Stimulated activated CD8-positive, alpha-beta memory T cell treated with anti-CD3 and anti-CD28 coated beads, Interleukin-12 subunit alpha, Interleukin-12 subunit beta, amount 100 ng/mL, for 1 hour (primary cell): ENCODE measurements at places on chromosomes 2 and 18.

DNA sequence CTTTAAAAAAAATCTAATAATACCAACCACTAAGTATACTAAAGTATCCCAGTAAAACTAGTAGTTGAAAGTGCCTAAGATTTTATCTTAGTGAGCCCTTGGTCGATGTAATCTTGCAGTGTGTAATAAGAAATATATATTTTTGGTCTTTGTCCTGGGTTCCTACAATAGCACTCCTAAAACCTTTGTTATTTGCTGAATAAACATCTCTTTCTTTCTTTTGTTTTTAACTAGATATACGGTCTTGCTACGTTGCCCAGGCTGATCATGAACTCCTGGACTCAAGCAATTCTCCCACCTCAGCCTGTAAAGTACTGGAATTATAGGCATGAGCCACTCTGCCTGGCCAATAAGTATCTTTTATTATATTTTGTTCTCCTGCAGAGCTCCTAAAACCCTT lies 2.4 kb upstream of the TP53I3 start:
- DNase-seq: no peak

DNA sequence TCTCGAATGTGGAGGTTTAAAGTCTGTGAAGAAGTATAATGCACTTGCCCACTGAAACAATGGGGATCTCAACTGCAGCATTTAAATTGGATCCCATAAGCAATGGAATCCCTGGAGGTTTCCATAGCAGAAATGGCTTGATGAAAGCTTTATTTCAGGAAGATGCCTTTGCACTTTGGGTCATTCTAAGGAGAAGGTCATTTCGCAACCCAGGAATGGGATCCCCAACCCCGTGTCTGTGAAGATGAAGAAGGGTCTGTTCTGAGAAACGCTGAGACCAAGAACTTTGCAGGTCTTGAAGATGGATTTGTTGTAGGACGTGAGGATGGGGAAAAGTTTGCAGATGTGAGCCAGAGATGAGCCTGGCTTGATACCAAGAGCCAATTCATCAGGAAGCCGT lies 1.8 kb upstream of the KCNG3 start:
- DNase-seq: no peak

- DNase-seq: no peak
Measured at GRCh38 chr2:86631846-86632485, 8.3 kb upstream of the RNF103 start.

GRCh38 chr2:200422071-200422470 lies 87.8 kb downstream of the KCTD18 start:
- no peak for DNase-seq

DNA sequence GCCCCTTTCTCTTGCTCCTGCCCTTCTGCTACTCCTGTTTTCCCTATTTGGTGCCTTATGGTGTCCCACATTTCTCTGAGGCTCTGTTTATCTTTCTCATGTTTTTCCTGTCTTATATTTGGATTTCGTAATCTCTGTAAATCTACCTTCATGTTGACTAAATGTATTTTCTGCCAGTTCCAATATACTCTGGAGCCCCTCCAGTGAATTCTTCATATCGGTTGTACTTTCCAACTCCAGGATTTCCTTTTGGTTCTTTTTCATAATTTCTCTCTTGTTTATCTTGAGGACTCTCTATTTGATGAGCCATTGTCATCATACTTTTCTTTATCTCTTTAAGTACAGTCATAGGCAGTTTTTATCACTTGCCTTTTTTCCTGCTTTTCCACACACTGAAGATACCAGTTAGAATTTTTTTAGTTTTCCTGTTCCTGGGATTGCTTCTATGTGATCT lies 19.1 kb downstream of the SCLY start:
- no peak for DNase-seq

DNA sequence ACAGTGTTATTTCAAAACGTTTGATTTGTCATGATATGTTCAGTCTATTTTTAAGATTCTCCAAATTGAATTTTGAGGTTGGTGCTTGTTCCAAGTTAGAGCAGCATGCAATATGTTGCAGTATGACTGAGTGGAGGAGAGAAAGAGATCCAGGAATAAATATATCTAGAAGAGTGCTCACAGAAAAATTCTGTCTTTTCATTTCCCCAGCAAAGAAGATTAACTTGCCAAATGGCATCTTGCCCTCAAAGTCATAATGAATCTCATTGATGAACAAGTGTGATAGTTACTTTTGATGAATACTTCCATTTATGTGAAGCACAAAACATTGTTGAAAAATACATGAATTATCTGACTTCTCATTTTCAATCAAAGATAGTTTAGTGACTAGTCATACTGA lies 95.9 kb downstream of the KCNJ3 start:
- DNase-seq: no peak

DNA sequence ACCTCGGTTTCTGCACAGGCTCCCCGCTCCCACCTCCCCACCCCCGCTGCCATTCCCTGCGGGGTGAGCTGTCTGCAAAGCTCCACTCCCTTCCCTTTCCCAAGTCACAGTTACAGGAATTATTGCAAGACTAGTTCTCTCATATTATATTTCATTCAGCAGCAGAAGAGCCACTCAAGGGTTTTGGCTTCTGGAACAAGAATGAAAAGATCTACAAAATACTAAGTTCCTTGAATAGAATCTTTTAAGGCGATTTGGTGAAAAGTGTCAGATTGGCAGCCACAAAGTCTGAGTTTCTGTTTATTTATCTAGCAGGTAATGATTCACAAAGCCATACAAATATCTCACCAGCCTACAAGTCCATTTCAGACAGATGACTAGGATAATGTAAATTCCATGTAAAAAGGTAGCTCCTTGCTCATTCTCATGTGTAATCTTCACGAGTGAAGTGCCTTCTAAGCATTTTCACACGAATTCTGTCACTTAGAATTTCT lies 221.9 kb upstream of the RBBP8 start:
- DNase-seq: no peak

DNA sequence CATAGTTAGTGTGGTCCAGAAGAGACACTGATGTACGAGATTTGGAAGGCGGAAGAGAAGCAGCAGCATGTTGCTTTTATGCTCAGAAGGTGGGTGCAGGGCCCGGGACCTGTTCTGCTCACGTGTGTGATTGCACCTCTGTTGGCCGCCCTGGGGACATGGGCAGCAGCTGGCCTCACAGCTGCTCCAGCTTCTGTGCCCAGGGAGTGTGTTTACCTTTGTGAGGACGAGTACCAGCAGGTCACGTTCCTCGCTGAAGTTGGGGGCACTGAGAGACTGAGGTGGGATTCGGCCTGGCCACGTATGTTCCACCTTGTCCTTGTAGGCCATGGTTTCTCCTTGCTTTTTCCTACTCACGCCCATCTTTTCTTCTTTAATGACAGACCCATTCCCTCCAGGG lies 86.3 kb downstream of the PMAIP1 start:
- DNase-seq: no peak

- DNase-seq: no peak
Measured at GRCh38 chr2:61722318-61722717, 131.5 kb downstream of the FAM161A start.

GRCh38 chr2:132415915-132416722 lies 486 bp upstream of the GPR39 start:
- DNase-seq: no peak

DNA sequence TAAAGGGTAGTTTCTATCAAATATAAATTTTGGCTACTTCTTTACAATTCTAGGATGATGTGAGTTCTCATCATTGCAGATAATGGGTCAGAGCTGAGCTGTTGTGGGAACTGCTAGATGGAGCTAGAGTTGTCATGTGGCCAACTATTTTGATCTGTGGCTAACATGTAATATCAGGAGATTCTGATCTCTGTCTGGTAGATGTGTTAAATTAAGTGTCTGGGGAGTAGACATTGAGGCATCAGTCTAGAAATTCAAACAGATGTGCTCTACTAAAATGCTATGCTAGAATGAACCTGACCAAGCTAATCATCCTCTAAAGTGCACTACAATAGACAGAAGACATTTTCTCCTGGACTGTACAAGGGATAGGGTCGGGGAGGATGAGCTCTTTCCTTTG lies 30.3 kb upstream of the DARS1 start:
- no peak for DNase-seq

DNA sequence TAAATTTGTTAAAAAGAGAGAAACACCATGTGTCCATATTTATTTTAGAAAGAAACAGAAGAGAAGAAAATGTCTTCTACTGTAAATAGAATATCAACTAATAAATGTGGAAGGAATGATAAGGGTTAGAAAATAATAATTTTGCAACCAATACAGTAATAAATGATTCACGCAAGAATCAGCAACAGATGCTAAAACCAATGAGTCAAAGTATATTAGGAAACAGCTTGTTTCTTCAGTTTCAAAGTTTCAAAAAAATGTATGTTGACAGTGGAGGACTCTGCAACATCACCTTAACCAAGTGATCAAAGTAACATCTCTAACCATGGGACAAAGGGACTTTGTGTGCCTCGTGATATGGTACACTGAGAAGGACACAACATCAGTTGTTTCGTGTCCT lies 147.0 kb downstream of the TWIST2 start:
- no peak for DNase-seq

DNA sequence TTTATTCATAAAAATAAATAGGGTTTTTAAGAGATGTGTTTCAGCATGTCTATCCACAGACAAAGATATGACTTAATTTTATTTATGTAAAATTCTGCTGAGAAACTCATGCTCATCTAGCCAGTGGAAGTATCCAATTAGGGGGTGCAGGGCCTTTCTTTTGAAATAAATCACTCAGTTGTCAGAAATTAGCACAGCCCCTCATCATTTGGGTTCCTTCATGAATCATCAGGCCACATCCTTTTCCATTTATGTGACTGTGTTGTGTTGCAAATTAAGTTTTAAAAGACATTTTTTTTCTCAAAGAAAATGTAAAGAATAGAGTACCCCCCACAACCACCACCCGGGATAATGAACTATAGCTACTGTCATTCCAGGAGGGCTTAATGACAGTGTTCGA lies 185.8 kb downstream of the NRP2 start:
- DNase-seq: no peak

- DNase-seq: no peak
Measured at GRCh38 chr2:14942987-14943386, 310.5 kb downstream of the LRATD1 start.

DNA sequence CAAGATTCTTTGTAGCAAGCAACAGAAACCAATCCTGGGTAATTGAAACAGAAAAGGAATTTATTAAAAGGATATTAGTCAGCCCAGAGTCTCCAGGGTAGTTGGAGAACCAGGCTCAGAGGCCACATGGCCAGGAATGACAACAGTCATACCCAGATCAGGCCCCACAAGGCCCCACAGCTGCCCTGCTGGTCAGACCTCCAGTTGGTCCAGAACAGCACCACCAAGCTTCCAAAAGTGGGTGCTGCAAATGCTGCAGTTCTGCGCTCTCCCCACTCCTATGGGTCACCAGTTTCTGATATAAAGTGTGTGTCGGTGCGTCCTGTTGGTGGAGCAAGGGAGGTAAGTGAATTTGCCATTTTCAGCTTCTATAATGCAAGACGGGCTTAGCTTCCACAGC lies 29.9 kb downstream of the KLHL29 start:
- no peak for DNase-seq
